ENCODE measurements at places on chromosomes 1 and 21.
A peak's percentile ranks its signal among the peaks of the same experiment; 100 is the strongest.

DNA sequence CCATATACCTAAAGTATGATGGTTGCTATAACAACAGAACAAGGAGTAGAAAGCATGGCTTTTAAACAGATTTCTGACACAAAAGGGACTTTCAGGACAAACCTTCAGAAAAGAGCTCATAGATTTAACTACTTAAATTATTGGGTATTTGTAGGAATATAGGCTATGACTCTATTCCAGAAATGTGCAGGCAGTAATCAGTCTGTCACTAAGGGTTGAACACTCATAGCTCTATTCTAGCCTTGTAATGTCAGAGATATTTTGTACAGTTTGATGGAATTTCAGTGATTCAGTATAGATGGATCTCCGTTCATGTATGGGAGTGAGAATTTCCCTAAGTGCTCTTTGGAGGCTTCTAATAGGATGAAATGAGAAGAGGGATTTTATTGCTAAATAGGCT lies 82.8 kb downstream of the EXTL2 start:
- no peak for DNase-seq

- no peak for DNase-seq
Observed at GRCh38 chr1:93489756-93490155, 41.8 kb downstream of the FNBP1L start.

DNA sequence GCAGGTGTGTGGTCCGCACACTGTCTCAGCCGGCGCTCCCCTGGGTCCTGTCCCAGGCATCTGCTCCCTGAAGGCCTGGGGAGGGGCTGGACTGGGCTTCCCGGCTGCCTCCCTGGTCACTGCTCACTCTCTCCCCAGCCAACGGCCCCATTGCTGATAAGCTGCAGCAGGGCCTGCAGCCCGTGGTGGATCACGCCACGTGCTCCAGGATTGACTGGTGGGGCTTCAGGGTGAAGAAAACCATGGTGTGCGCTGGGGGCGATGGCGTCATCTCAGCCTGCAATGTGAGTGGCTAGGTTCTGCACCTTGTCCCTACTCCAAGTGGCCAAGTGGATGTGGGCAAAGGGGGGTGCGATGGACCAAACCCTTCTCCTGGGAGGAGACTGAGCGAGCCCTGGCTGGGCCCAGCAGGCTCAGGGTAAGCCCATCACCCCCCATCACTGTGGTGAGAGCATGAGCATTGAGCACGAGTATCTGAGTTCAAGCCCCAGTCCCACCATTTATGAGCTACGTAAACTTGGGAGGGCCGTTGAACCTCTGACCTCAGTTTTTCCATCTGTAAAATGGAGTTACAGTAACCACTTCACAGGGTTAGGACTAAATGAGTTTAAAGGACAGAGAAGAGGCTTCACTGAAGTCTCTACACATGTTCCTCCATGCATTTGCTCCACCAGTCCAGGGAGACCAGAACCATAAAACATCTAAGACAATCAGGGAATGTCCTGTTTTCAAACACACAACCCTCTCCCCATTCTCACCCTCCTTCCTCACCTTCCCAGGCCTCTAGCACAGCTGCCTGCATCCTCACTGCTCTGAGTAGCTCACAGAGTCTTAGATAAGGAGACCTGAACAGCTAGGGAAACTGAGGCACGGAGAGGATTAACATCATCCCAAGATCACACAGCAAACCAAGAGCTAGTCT lies 6.5 kb downstream of the CTRC start:
- no peak for DNase-seq

DNA sequence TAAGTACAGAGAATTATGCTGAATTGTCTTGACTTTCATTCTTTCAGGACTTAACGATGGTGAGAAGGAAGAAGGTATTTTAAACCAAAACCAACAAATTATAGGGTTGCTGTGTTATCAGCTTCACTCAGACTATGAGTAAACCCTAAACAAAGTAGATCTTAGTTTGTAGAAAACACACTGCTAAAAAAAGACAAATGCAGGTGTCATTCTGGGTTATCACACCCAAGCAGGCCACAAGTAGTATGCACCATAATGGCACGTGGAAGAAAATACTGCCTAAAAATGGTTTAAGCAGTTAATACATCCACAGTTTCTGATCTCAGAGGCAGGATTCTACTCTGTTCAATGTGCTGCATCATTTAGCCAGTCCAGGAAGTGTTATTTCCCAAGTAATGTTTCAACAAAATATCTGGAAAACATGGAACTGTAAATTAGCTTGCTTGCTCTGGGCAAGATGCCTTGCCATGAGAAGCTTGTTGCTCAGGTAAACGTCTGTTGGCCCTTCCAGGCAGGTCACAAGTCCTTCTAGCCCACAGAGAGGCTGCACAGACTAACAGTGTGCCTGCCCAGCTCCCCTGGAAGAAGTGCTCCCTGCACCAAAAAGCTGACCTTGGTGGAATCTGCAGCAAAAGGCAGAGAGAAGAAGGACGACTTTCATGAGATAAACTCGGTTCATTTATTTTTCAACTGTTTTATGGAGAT lies 4.1 kb downstream of the DIPK1A start:
- no peak for DNase-seq

DNA sequence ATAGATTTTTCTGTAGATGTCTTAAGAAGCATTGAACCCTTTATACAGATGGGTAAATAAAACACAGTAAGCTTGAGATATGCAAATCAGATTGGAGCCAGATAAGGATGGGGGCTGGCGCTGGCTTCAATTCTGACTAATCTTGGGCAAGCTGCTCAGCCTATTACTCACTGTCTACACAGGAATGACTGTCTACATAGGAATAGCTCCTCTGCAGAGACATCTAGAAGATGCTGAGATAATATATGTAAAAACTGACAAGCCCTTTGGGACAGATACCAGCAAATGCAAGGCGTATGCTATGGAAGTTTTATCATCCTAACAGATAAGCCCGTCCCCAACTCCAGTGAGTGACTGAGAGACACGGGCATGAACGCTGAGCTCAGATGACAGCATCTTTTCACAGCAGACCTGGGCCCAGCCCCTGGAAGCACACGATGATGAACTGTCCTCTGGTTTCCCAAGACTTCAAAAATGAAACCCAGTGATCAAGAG lies 1.7 kb downstream of the CLDN14 start:
- peak; percentile 62 for DNase-seq

- no peak for DNase-seq
Observed at GRCh38 chr21:26368591-26369320, 198.2 kb upstream of the APP start.

- DNase-seq = no peak
Observed at GRCh38 chr21:20902998-20903397, 95.2 kb upstream of the NCAM2 start.

DNA sequence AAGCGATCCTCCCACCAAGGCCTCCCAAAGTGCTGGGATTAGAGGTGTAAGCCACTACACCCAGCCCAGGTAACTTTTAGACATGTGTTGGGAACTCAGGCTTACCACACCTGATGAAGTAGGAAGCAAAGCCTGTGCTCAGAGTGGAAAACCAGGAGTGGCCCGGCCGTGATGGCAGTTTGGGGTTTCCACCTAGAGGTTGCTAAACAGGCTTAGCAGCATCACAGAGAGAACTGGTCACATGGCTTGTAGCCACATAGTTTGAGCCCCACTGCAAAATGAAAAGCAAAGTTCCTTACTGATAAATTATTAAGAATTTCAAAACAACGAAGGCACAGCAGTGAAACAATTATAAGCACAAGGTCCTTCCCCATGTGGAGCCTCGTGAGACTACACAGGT lies 142.6 kb upstream of the CXADR start:
- no peak for DNase-seq

GRCh38 chr1:109229531-109230127 lies 15.9 kb downstream of the SARS1 start:
- DNase-seq = no peak

DNA sequence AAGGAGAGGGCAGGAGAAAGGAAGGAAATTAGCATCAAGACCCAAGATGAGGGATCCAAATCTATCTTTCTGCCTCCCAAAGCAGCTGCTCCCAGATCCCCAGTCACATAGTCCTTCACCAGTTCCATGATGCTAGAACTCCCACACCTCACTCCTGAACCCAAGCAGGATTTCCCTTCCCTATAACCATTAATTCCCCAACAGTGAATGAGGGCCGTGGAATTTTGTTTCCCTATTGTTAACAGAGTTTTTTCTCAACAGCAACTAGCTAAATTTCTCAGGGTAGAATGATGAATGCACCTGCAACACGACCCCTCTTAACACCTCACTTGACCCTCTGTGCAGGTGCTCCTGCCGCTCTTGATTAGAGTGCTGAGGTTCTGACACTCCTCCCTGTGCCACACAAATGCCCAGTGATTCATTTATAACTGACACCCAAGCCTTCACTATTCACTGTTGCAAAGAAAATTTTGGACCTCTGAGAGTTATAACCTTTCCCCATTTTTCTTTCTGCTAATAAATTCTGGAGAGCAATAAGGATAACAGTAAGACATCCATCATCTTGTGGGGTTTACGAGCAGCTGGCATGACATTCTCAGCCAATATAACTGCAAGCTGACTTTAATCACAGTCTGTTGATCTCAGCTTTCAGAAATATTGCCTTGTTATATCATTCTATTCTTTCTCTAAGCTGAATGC lies 25.4 kb upstream of the NPL start:
- DNase-seq = no peak

DNA sequence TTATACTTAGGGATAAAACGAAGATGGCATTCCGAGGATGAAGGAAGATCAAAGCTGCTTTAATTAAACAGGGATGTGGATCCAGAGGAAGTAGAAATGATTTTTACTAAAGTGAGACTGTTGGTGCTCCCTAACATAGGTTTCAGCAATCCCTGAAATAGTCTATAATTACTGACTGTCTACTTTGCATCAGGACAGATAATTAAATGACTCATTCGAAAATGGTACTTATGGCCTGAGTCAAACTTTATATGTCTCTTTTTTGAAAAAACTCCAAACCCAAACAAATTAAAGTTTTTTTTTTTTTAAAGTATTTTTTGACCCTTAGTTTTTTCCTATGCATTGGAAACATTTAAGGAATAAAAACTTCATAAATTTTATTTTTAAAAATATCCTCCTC lies 90.3 kb downstream of the LYST start:
- DNase-seq = no peak

- DNase-seq = no peak
Observed at GRCh38 chr1:67953301-67953700, 97.1 kb downstream of the DIRAS3 start.

DNA sequence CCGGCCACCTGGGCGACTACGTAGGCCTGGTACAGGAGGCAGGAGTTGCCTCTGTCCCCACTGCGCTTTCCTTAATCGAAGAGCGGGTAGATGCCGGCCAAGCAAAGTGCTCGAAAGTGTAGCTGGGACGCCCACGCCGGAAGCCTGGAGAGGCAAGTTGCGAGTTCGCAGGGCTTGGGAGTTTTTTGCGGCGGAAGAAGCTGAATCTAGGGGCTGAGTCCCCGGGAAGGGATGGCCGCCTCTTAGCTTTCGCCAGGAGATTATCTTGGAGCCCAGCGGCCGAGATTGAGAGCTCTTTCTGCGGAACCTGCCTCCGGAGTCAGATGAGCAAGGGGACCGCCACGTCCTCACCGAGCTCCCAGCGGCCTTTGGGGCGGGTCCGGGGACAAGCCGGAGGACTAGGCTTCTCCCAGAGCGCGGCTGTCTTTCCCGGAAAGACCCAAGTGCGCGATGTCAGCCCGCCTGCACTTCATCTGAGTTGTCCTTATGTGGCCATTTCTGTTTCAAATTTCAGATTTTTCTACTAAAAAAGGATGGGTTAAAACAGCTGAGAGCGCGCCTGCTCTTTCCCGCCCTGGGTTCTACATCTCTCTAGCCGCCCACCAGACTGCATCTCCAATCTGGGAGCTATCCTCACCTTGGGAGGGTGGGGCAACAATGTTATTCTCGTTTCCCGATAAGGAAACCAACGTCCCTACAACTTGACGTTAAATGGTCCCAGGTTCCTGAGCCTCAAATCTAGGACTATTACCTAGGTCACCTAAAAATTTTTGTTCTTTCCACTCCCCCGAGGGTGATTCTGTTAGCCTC lies 12.4 kb upstream of the TBX15 start:
- DNase-seq = no peak

DNA sequence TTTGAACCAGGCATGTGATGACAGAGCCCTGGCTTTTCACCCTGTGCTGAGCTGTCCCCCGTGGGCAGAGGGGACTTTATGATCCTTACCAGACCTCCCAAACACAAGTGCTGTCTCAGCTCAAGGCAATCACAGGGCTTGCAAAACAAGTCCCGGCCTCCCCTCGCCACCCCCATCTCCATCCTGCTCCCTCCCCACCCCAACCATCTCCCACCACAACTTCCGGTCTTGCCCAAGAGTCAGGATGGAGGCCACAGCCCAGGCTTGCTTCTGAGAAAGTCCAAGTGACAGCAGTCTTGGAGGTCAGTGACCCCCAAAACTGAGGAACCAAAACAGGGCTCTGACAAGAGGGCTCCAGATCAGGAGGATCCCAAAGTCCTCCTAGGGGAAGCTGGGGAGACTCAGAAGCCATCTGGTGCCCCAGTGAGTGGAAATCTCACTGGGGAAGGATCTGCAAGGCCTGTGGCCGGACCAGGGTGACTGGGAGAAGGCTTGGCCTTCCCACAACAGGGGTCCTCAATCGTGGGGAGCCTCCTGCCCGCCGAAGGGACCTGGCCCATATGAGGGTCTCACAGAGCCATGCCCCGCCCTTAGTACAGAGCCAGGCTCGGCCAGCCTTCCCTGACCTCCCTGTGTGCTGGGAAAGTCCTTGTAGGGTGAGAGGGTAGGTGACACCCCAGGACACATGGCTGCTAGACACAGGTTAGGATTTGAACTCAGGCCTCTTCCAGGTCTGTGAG lies 4.5 kb upstream of the SDC3 start:
- DNase-seq = no peak

DNA sequence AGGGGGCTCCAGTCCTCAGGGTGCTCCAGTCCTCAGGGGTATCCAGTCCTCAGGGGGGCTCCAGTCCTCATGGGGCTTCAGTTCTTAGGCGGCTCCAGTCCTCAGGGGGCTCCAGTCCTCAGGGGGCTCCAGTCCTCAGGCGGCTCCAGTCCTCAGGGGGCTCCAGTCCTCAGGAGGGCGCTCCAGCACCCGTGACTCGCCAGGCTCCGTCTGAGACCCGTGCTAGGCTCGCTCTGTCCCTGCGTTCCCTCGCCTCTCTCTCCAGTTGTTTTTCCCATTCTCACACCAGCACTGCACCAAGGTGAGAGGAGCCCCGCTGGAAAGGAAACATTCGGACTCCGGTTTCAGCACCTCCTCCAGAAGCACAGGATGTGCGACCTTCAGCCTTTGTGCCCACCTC lies 9.4 kb upstream of the OR2M2 start:
- no peak for DNase-seq

DNA sequence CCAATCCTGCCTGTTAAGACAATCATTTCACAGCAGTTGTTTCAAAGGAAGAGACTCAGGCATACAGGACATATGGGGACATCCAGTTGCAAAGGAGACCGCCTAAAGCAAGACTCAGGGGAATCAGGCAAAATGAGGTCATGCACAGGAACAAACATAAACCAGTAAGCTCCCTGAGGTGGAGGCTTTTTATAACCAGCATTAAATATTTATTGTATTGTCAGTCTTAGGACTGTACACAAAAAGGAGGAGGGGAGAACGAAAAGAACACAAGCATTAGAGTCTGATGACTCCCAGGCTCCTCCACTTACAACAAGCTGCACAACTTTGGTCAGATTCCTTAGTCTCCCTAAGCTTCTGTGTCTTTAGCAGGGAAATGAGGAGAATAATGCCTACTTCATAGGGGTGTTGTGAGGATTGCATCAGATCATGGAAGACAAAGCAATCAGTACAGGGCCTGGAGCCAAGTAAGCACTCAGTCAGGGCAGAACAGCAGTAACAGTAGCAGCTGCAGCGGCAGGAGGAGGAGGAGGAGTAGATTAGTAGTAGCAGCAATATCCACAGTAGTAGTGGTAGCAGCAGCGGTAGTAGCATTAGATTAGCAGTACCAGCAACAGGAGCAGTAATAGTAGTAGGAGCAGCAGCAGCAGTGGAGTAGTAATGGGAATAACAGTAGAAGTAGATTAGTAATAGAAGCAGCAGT lies 54.2 kb upstream of the SPATA6 start:
- DNase-seq = no peak

Measured in amniotic stem cell (primary cell).